ENCODE measurements at places on chromosomes 2 and 18.

- no peak for DNase-seq
Observed at GRCh38 chr2:67532387-67532786, 135.3 kb downstream of the ETAA1 start.

GRCh38 chr2:234031207-234031606 lies 19.3 kb upstream of the SPP2 start:
- no peak for DNase-seq

DNA sequence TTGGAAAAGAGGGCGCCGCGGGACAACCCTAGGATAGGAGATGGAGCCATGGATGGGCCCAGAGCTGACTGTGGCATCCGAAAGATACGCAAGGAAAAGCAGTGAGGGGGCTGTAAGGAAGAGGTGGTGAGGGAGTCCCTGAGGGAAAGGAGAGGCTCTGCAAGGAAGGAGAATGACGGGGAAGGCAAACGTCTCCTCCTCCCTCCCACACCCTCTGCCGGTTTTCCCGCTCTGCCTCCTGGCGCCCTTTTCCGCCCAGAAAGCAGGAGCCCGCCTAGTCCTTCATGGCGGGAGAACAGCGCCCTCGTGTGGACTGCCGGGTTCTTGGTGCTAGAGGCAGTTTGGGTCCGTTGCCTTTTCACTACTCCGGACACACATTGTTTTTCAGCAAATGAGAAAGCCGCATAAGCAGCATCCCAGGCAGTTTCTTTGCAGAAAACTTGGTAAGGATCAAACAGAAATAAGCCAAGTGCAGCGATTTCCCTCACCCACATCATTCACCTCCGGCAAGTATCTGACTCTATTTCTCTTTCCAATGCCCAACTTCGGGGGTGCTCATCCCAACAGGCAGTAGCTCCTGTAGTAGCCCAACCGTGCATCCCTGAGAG lies 200.4 kb downstream of the INO80D start:
- DNase-seq = peak; percentile 49

GRCh38 chr2:171957061-171957460 lies 34.8 kb downstream of the HAT1 start:
- peak; percentile 14 for DNase-seq

GRCh38 chr2:170524828-170525565 lies 190.1 kb upstream of the SP5 start:
- peak; percentile 83 for DNase-seq

GRCh38 chr2:183037553-183038340 lies 510 bp downstream of the NCKAP1 start:
- DNase-seq = peak; percentile 5

DNA sequence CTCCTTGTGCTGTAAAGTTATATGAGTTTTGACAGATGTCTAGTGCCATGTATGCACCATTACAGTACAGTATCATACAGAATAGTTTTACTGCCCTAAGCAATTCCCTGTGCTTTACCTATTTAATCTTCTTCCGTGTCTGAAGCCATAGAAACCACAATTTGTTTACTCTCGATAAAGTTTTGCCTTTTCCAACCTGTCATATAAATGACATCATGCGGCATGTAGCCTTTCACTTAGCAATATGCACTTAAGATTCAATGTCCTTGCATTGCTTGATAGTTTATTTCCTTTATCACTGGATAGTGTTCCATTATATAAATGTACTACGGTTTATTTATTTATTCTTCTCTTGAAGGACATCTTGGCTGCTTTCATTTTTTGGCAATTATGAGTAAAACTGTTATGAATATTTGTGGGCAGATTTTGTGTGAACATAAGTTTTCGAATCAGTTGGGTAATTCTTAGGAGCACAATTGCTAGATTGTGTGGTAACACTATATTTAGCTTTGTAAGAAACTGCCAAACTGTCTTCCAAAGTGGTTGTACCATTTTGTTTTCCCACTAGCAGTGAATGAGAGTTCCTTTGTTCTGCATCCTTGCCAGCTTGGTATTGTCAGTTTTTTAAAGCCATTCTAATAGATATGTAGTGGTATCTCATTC lies 136.8 kb upstream of the MAP3K20 start:
- DNase-seq = no peak

GRCh38 chr2:230627806-230628724 lies 84.6 kb upstream of the CAB39 start:
- peak; percentile 58 for DNase-seq

DNA sequence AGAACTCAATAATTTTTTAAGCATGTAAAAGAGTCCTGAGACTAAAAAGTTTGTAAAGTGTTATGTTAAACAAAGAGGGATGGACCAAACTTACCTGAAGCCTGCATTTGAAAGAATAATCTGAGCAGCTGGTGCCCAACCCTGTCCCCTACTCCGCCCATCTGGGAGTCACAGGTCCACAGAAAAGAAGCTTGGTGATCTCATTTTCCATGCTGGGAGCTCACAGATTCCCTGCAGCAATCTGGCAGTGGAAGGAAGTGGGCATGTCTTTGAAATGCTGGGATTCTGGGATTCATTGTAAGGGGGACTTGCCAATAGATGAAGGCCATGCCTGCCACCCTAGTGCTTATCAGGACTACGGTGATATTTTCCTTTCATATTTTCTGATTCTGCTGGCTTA lies 17.9 kb downstream of the CDH2 start:
- peak; percentile 75 for DNase-seq

- no peak for DNase-seq
Observed at GRCh38 chr18:57901825-57902589, 98.9 kb upstream of the ATP8B1 start.

DNA sequence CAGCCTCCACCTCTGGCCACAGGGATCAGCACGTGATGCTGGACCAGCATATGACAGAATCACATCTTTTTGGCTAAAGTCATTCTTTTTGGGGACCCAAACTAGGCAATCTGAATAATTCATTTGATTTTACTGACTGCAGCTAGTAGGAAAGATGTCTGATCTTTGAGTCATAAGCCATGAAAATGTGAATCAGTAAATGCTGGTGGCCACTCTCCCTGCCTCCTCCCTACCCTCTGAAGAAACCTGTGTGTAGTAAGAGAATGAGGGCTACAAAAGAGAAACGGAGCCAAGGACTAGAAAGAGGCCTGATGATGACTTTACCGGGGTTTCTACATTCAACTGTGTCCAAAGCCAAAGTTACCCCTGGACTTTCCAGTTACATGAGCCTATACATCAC lies 10.1 kb upstream of the LRPPRC start:
- no peak for DNase-seq

DNA sequence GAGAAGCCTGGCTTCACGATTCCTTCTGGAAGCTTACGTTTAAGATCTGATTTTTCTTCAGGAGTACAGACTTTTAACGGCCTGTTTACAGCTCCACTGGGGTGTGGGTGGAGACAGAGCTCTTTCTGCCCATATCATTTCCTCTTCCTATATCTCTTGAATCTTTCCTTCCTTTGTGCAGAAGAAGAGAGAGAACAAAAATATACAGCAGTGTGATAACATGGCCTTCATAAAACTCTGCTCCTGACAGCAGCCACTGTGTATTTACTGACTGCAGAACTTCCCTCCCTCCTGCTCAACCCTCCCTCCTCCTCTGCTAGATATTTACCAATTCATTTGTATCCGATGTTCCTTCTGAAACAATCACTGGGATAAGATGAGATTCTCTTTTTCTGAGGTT lies 34.1 kb upstream of the REEP1 start:
- DNase-seq = no peak

DNA sequence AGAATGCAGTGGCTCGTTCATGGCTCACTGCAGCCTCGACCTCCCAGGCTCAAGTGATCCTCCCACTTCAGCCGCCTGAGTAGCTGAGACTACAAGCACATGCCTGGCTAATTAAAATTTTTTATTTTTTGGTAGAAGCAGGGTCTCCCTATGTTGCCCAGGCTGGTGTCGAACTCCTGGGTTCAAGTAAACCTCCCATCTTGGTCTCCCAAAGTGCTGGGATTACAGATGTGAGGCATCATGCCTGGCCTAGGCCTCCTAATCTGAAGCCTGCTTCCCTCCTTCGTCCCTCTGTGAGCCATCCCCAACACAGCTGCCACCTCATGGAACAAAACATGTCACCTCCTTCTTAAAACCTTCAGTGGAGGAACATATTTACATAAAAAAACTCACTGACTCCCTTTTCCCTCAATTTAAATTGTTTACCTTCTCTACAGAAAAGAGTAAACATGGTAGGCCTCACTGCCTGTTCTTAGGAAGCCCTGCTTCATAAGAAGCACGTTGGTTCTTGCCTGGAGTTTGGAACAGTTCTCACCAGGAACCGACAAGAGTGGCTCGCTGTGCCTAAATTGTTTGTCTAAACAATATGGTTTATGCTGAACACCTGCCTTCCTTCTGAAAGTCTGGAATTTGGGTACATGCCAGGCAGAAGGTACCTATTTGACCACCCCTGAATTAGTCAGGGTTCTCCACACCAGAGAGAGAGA lies 12.1 kb upstream of the RHOB start:
- DNase-seq = no peak

GRCh38 chr18:43744960-43745745 lies 467.9 kb upstream of the SYT4 start:
- DNase-seq = peak; percentile 1

DNA sequence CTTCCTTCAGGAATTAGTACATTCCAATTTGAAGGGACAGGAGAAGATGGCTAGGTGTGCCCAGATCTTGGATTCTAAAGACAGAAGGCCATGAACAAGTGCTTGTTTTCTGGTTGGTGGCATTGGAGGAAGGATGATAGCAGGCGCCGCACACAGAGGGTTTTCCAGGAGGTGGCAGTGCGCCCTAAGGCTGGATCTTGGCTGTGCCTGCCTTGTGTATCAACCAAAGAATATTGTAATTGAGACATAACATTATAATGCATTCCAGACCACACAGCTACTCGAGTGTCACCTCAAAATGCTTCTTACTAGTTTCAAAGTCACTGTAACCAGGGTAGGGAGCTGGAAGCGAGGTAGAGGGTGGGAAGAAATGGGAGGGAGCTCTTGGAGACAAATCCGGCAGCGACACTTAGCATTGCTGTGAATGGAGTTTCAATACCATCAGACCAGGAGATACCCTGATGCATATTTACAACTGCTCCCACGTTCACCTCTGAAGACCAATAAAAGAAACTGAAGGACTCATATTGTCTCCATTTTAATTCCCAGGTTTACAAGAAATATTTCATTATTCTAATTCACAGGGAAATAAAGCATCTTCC lies 42.5 kb downstream of the CPO start:
- DNase-seq = peak; percentile 1
